ENCODE measurements at places on chromosomes 4 and X.

- no peak for DNase-seq
Observed at GRCh38 chrX:69538321-69538876, 34.3 kb downstream of the NALF2 start.

GRCh38 chrX:108224218-108224617, 132.6 kb downstream of the ATG4A start:
- no peak for DNase-seq

GRCh38 chr4:8910822-8911315, 39.2 kb upstream of the HMX1 start:
- DNase-seq = peak; percentile 11

DNA sequence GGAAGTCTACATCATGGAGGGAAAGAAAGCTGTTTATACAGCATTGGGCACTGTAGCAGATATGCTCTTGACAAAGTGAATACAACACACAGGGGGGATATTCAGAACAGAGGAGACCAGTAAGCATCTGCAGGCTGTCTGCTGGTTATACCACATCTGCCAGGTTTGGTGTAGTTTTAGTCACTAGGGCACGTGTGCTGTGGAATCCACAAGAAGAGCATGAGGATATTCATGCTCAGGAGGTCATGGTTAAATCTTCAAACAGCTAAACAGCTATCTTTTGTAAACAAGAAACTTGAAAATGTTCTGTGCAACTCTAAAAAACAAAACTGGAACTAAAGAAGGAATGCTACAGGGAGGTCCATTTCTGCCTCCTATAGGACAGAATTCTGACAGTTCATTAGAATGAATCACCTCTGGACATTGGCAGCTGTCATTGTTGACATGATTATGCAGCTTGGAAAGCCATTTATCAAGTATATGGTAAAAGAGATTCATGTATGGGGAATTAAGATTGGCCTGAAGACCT, 175.8 kb downstream of the RCHY1 start:
- DNase-seq = no peak

- DNase-seq = no peak
Observed at GRCh38 chr4:52870225-52870624, 8.1 kb downstream of the RASL11B start.

DNA sequence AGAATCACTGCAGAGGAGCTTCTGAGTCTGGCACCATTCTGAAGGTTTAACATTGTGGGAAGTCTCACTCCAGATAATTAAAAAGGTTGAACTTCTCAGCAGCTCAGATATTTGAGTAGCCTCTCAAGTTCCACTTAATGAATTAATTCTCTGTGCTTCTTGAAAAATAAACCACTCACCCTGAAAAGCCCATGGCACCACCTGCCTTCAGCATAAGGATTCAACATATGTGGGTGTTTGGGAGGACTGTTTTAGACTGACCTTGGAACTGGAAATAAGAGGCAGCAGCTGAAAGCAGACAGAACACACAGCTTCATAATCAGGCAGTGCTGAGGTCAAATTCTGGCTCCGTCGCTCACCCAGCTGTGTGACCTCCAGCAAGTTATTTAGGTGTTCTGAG, 100.6 kb downstream of the KCNIP4 start:
- no peak for DNase-seq

DNA sequence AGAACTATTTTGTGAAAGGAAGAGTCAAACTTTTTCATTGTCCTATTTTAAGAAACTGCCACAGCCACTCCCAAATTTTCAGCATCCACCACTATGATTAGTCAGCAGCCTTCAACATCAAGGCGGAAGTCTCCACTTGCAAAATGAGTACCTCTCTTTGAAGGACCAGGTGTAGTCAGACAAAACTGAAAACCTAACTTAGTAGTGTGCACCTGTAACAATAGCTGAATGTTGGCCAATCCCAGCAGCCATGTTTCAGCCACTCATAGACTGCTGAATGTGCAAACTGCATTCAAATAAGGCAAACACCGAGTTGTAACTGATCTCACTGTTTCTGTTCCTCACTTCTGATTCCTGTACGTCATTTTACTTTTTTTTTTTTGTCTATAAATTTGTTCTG, 341.1 kb downstream of the IL15 start:
- no peak for DNase-seq

- DNase-seq = no peak
Observed at GRCh38 chr4:15006416-15007024, 4.2 kb downstream of the CPEB2 start.

GRCh38 chr4:178937130-178937529, 1494.9 kb upstream of the AGA start:
- no peak for DNase-seq

- peak; percentile 51 for DNase-seq
Observed at GRCh38 chr4:40418430-40419230, 83.5 kb downstream of the CHRNA9 start.

GRCh38 chr4:20490734-20491133, 209.5 kb upstream of the PACRGL start:
- DNase-seq = no peak

GRCh38 chr4:165190591-165191347, 16.6 kb upstream of the KLHL2 start:
- DNase-seq = no peak

- no peak for DNase-seq
Observed at GRCh38 chrX:111634823-111635729, 45.9 kb upstream of the ALG13 start.

GRCh38 chr4:139984471-139984870, 169.5 kb downstream of the MAML3 start:
- no peak for DNase-seq

DNA sequence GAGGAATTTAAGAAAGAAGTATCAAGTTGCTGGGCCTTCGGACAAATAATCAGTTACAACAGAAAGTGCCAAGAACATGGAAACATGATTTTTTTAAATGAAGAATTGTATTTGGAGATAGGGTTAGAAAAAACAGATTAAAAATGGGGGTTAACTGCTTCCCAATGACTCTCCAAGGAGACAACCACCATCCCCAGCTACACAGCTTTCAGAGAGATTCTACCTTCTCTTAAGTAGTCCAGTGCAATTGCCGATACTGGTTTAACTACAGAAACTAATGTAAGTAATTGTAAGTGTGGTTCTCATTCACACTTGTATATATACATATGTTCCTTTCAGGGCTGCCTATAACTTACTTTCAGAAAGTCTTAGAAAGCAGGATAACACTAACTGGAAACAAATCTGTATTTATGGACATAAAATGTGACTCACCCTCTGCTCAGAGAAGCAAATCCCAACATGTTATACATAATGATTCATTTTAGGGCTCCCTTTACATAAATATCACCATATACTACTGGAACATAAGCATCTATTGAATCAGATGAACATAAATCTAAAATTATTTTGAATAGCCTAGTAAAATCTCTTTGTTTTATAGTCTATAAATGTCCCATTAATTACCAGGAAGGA, 248.9 kb upstream of the UGT8 start:
- no peak for DNase-seq

GRCh38 chrX:30489323-30489722, 88.2 kb downstream of the TASL start:
- DNase-seq = peak; percentile 7

- no peak for DNase-seq
Observed at GRCh38 chr4:110615353-110616237, 7.3 kb downstream of the PITX2 start.
